Fibroblast of skin of left biceps (primary cell): ENCODE measurements at places on chromosomes 13 and 19.

- no peak for DNase-seq
Measured at GRCh38 chr19:42380155-42380554, 9.9 kb downstream of the CNFN start.

GRCh38 chr13:40519637-40520036 is 146.8 kb downstream of the FOXO1 start:
- DNase-seq: no peak

- DNase-seq: peak; percentile 88
Measured at GRCh38 chr19:17135001-17135853, 59.6 kb downstream of the MYO9B start.

DNA sequence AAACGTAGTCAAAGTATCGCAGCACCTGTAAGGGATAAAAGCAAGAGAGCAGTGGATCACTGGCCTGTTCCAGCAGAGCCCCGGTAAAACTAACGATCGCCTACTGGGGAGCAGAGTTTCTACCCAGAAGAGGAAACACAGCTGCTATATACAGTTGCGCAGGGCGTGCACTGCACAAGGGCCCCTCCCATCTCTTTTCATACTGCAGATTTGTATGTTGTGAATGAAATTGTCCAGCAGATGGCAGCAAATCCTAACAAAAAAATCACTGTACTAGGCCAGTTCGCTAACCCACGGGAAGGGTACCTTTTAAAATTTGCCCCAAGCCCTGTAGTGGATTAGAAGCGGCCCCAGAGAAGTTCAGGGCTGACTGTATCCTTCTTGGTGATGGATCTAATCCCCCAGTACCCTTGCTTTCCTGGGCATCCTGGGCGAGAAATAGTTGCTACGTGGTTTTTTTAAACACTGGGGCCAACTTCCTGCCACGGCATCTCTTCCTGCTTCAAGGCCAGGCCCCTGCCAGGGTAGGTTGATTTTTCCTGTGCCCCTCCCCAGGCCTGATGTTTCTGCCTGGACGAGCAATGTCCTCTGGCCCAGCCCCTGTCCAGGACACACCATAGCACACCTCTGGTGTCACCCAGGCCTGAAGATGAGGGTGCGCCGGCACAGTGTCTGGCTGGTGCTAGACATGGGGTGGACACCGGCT is 127.0 kb downstream of the IER2 start:
- DNase-seq: peak; percentile 40

DNA sequence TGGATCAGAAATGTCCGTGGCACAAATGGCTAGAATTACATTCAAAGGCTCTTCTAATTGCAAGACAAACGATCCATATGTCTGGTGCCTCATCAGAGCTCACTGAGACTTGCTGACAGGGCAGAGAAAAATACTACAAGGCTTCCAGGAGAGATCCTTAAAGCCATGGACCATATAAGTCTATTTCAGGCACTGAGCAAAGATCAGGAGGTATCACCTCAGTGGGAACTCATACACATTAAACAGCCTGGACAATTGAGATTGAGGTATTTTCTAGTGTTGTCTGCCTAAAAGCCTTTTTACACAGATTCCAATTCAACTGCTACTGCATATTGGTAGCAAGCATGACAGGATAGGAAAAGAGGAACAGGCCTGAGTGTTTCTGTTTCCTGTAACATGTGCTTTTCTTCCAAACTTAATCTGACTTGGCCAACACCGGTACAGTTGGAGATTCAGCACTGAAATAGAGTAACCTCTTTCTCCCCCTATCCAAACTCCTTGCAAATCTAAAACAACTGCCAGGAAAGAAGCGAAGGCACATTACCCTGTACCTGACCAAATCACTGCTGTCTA is 65.9 kb downstream of the SERP2 start:
- DNase-seq: no peak

DNA sequence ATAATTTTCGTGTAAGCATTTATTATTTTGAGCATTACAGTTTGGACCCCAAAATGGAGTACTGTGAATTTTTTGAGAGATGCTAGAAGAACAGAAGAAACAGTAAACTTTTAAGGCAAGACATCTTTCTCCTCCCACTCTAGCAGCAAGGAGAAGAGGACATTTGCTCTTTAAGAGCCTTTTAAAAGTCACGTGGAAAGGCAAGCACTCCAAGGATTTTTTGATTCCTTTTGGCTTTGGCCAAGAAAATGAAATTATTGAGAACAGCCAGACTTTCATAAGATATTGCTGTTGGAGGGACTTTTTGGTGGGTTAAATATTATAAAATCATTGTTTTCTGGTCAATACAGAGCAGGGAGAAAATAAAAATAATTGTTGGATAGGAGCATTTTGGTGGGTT is 110.0 kb downstream of the RGCC start:
- no peak for DNase-seq

DNA sequence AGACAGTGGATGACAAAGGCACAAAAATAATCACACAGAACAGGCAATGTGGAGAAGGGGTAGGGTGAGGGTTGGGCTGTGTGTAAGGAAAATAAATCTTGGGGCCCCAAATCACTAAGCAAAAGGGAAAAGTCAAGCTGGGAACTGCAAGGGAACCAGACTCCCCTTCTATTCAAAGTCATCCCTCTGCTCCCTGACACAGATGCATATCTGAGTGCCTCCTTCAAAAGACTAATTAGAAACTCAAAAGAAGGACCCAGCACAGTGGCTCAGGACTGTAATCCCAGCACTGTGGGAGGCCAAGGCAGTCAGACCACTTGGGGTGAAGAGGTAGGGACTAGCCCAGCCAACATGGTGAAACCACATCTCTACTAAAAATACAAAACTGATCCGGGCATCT is 18.3 kb downstream of the ZNF611 start:
- no peak for DNase-seq

DNA sequence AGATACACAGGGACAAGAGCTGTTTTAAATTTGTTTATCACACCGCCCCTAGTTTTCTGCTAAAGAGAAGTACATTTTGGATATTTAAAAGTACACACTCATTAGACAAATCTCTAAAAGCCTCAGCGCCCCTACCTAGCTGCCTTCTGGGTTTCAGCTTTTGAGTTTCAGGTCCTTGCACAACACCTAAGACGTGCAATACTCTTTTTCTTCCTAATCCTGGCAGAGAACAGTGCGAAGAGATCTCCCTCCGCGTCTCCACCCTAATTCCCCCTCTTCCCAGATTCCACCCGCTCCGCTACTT is 421 bp upstream of the KLF5 start:
- no peak for DNase-seq

DNA sequence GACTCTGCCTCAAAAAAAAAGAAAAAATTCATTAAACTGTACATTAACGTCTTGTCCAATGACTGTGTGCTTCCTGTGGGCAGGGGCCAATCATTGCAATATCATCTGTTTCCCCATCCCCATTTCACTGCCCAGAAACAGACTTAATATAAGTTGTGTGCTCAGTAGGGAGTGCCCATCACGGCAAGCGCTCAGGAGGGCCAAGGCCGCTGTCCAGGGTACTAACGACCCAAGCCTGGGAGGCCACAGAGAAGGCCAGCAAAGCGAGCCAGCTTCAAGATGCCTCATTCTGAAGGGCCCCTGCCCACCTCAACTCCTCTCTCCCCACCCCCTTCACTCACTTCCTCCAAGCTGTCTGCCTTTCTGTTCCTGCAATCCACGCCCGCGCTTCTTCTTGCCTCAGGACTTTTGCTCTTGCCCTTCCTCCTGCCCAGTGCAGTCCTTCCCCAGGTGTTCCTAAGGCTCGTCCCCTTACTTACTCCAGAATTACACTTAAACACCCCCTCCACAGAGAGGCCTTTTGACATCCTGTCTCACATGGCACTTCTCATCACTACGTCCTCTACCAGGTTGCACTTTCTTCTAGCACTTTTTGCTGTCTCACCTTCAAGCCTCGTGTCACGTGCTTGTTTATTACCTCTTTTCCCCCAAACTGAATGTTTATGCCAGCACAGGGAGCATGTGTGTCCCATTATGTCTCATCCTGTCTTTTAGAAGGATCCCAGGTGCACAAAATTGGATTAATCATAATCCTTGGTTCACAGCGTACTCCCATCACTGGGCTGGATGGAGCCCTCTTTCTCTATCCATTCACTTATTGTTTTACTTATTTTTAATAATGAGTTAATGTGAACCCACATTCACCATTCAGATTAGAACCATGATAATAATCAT is 11.3 kb upstream of the POU2F2 start:
- DNase-seq: no peak
